ENCODE measurements at places on chromosomes 11 and 22. TPM values are rescaled to one million over a fixed set of nuclear protein-coding genes. Genes with fewer than 3 reads are reported as not detected.

- peak; percentile 76 for DNase-seq
Measured at GRCh38 chr11:126136507-126136906, 73.8 kb upstream of the CDON start.

OR51S1 gene
- not detected for total RNA-seq

DNA sequence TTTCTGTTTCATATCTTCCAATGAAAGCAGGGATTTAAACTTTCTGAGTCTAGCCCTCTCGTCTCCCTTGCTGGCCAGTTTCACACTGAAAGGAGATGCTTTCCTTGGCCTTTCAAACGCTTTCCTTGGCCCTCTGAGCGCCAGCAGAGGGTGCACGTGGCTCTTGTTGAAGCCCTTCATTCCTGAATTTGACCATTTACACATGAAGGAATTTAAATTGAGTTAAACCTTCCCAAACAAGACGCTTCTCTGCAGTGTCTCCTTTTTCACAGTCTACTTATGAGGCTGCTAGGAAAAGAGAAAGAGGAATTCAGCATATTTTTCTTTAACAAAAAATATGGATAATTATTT lies 21.6 kb downstream of the NNMT start:
- peak; percentile 66 for DNase-seq

- no peak for DNase-seq
Measured at GRCh38 chr11:120966840-120967239, 57.1 kb upstream of the TBCEL start.

DNA sequence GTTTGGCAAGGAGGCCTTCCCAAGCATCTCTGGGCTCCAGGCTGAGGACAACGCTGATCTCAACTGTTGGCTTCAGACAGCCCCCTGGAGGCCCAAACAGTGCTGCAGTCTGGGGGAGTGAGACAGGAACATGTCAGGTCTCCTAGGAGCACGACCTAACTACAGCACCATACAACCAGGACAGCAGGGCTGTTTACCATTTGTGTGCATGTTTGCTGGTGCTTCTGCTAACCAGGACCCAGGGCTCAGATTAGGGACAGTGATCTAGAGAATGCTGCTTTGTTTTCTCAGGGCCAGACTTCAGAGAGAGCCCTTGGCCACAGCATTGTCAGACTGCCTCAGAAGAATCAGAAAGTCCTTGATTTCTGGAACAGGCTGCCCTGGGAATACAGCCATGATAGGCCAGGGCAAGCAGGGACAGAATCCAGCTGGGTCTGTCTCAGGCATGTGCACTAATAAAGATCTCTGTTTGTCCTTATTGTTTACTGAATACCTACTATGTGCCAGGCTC lies 126.5 kb downstream of the VPREB1 start:
- DNase-seq: no peak

DNA sequence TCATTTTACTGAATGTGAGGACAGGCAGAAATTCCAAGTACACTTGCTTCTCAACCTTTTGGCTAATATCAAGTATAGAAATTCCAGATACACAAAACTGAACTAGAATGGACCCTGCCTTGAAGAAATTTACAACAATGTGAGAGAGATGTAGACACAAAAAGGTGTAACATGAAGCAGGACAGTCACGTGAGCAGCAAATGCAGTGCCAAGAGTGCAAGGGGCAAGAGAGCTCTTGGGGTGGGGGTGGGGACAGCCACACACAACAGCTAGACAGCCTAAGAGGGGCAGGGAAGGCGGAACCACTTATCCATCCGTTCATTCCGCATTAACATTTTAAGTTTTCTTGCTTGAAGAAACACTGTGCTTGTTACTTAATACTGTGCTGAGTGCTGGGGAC lies 28.9 kb downstream of the PLEKHA7 start:
- no peak for DNase-seq

CELSR1 gene
- total RNA-seq: 1.8 TPM
